AG08396 (cell line): ENCODE measurements at places on chromosomes 3 and 15.
A peak's percentile ranks its signal among the peaks of the same experiment; 100 is the strongest.

DNA sequence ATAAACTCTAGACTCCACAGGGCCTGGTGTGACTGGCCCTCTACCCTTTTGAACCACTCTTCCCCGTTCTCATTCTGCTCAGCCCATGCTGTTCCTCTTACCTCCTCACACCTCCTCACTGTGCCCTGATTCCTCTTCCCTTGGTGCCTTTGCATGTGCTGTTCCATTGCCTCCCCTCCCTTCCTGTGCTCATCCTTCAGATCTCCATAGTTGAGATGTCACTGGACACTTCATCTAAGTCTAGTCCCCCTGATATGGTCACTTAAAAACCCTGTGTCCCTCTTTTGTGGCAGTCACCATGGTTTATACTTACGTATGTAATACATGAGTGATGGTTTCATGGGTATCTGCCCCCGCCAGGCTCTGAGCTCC is 69.8 kb downstream of the LSM3 start:
- no peak for DNase-seq

GRCh38 chr3:38549082-38549481 is 52.9 kb downstream of the EXOG start:
- no peak for DNase-seq

DNA sequence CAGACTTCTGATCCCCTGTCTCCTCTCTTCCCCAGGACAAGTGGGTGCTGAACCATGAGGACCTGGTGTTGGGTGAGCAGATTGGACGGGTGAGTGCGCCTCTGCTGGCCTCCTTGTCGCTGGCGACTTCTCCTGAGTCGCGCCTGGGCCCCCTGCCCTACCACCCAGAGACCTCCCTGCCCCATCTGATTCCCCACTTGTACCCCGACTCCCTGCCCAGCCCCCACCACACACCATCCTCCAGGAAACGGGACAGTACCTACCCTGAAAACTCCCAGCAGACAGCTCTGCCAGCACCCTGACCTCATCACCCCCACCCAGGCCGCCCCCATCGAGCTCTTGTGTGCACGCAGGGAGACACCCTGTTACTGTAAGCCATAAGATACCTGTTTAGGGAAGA is 7.7 kb downstream of the FES start:
- DNase-seq = no peak

DNA sequence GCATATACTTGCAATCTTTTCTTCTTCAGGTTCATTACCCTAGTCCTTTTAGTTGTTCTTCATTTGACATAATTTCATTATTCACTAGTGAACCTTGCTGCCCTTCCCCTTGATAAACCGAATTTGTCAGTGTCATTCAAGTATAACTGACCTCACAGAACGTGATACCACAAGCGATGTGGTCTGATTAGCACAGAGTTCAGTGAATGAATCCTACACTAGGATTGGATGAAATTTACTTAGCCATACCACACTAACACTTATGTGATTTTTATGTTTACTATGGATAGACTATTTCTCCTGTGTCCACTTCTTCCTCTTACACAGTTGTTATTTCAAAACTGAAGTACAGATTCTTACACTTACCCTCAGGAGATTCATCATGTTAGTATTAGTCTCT is 27.2 kb downstream of the CD86 start:
- no peak for DNase-seq

- DNase-seq = peak; percentile 83
These were observed 72.7 kb upstream of the LRTM1 start for GRCh38 chr3:55000546-55000945.

DNA sequence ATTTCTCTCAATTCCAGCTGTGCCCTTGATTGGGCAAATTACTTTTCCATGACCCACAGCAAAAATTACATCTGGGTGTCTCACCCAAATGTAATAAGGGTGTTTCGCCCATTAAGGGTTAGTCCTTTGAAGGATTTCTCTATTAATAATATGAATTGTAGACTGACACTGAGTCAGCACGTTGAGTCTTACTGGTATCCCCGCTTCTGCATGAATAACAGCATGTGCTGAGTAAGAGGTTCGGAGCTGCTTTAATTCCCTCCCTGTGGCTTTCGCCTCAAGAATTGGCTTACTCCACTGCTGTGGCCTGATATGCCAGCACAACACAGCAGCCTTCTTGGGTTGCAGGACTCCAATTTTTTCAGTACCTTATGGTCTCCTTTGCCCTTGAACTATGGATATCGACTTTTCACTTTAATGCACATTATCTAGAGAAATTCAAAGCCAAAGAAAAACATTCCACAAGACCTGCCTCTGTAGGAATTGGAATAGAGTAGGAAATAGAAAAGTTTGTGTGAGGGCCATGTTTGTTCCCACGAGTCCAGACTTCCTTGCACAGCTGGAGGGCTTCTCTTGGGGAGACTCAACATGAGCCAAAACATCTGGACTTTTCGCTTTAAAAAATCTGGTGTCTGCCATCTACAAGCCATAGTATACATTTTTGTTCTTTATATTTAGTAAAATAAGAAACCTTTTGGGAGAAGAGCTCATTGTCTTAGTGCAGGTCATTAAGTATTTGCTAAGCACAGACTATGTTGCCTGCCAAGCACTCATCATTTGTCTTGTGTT is 20.7 kb upstream of the ERC2 start:
- DNase-seq = no peak

- no peak for DNase-seq
These were observed 53.9 kb downstream of the FGD5 start for GRCh38 chr3:14872706-14873105.

GRCh38 chr15:72887376-72887775 is 103.8 kb upstream of the ADPGK start:
- no peak for DNase-seq
